ACHN (cell line): ENCODE measurements at places on chromosomes 3 and 15.

GRCh38 chr3:137764563-137765309 is 621 bp downstream of the SOX14 start:
- DNase-seq = no peak

DNA sequence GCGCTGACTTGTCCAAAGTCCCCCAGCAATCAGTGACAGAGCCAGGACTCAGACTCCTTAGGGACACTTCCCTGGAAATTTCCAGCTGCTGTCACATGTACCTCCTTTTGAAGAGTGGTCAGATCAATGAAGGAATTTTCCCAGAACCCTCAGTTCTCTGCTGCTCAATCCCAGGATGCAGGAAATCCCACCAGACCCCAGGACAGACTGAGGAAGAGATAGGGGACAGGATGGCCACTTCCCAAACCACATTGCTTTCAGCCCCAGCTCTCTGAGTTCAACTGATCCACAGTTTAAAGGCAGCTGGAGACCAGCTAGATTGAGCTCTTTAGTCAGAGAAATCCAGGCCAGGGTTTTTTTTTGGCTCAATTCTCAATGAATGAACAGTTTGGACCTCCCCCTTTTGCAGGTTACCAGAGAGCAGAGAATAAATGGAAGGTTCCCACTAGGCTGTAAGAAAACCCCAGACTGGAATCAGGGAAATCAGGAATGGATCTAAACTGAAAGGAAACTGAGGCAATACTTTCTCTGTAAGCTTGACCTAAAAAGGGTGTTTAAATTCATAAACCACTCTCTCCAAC is 1.5 kb downstream of the CYP1A1 start:
- DNase-seq = peak; percentile 68

- DNase-seq = no peak
Observed at GRCh38 chr15:97692301-97693015, 268.0 kb upstream of the ARRDC4 start.

- DNase-seq = no peak
Observed at GRCh38 chr3:154783521-154783931, 296.6 kb upstream of the MME start.

- no peak for DNase-seq
Observed at GRCh38 chr15:77582763-77583162, 49.9 kb downstream of the LINGO1 start.

DNA sequence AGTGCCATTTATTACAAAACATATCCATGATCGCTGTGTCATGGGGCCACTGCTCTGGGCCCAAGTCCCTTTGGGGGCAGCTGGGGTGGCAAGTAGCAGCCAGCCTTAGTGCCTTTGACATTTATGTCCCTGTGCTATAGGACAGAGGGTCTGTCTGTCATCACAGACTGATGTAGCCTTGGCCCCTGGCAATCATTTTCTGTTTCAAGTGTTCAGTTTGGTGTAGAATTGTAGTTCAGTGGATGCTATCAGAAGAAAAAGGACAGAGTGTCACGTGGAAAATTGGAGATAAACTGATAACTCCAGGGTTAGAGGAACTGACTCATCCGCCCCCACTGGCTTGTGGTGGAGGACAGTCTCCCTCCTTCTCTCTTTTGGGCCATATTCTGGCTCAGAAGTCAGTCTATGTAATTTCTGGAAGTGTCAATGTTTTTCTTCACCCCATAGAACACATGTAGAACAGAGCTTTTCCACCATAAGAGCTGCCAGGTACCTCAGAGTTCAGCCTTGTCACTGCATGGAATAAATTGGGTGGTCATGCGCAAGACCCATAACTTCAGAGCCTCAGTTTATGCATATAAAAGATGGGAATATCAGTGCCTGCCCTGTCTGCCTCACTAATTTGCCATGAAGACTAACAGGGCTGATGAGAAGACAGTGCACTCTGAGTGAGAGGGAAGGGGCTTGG is 4.5 kb upstream of the MRPS22 start:
- no peak for DNase-seq

GRCh38 chr15:67187351-67187854 is 67.1 kb downstream of the AAGAB start:
- no peak for DNase-seq

- no peak for DNase-seq
Observed at GRCh38 chr3:56975567-56975966, 84.9 kb upstream of the SPATA12 start.

GRCh38 chr3:186453531-186453930 is 90.6 kb downstream of the CRYGS start:
- no peak for DNase-seq

- DNase-seq = no peak
Observed at GRCh38 chr3:15844889-15845288, 47.1 kb upstream of the ANKRD28 start.

- no peak for DNase-seq
Observed at GRCh38 chr3:12267376-12268030, 21.4 kb upstream of the PPARG start.

DNA sequence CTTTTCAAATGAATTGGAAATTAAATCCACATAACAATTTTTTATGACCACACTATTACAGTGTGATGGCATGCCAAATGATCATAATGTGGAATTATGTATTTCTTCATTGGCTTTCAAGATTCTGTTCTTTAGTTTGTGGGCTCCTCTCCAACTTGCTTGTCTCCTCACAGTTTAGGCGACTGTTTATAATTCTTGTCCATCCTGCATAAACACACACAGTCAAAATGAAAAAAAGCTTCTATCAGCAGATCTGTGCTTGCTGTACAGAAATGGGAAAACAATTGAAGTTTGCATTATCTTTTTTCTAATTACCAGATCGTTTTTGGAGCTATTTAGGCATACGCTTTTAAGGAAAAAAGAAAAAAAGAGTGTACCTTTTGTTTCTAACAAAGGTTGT is 37.0 kb downstream of the OPA1 start:
- no peak for DNase-seq

GRCh38 chr15:71142780-71143179 is 27.5 kb downstream of the THSD4 start:
- DNase-seq = no peak

DNA sequence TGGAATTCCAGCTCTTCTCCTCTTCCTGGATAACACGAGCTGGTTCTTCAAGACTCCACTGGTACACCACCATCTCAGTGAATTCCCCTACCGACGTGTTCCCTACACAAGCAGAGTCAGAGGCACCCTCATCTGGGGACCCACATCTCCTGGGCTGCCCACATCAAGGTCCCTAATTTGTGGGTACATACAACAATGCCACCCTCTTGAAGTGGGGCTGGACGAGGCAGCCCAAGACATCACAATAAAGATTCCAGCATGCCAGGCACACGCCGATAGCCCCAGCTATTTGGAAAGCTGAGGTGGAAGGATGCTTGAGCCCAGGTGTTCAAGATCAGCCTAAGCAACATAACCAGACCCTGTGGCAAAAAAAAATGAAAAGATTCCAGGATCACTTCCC is 221.2 kb upstream of the LINGO1 start:
- no peak for DNase-seq

DNA sequence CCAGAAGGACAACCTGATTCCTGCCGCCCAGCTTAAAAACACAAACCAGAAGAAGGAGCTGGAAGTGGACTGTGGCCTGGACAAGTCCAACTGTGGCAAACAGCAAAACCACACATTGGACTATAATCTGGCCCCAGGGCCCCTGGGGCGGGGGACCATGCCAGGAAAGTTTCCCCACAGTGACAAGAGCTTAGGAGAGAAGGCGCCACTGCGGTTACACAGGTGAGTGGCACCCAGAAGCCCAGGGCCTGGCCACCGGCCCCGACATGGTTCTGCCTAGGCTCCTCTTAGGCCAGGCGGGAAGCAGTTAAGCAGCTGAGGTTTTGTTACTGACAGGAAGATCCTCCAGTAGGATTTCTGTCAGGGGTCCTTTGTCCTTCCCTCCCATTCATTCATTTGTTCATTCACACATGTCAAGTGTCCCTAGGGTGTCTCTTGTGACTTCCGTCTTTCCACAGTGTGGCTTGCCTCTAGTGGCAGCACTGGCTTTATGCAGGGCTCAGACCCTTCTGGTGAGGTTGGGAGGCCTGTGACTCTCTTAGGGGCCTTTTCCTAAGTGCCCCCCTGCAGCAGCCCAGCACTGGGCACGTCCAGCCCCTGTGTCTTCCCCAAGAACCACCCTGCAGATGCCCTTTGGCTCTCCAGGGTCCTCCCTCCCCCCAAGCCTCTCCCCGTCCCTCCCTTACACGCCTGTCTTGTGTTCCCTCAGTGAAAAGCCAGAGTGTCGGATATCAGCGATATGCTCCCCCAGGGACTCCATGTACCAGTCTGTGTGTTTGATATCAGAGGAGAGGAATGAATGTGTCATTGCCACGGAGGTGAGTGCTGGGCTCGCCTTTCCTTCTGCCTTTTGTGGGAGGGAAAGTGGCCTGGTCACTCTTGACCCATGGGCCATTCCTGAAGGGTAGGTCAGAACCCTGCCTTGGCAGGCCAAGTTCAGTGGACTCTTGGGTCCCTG is 7.8 kb downstream of the DLL4 start:
- no peak for DNase-seq

GRCh38 chr3:16838561-16838960 is 46.2 kb upstream of the PLCL2 start:
- DNase-seq = no peak

GRCh38 chr3:124117486-124117885 is 125.6 kb upstream of the ROPN1 start:
- no peak for DNase-seq

DNA sequence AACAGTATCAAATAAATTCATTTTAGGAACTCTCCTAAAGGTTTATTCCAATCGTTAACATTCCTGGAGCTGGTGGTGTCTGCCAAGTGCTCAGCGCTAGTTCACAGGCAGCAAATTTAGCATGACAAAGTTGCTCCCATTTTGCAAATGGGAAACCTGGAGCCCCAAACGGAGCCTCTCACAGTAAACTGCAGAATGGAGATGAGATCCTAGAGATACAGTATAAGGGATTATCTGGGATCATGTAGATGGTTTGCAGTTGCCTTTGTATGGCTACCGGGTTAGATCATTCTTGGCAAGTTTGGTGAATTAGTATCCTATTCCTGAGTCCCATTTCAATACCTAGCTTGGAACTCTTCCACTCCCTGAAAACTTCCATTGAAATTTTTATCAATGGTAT is 173.7 kb downstream of the CDIN1 start:
- DNase-seq = no peak

DNA sequence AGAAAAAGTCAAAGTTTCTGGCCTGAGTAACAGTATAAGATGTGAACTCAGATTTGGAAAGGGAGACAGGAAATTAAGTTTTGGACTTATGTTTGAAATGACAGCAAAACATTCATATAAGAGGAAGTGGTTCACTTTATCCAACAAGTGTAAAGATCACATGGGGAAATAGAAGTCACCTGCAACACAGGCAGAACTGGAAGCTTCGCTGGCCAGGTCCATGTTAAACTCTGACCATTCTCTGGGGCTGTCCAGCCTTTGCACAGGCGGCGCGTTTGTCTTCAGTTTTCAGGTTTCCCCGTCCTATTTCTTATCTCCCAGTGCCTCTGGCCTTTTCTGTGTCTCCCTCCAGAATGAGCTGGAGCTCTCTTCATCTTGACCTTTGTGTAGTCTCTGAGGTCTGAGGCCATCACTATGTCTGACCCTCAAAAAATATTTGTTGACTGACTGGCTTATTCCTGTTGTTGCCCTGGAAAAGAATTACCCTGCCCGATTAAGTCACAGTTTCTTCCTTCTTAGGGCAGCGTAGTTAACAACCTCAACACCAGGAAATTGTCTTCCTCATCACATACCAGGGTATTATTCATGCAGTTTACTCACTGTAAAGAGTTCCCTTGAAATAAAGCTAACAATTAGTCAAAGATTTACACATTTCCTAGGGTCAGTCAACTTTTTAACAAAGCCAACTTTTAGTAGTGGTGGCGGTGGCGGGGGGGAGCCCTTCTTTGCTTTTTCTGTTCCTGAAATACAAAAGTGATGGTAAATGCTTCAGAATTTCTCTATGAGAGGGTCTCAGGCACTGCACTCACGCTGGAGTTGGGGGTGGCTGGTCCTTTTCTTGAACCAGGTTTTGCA is 959 bp upstream of the RASA2 start:
- DNase-seq = peak; percentile 71

DNA sequence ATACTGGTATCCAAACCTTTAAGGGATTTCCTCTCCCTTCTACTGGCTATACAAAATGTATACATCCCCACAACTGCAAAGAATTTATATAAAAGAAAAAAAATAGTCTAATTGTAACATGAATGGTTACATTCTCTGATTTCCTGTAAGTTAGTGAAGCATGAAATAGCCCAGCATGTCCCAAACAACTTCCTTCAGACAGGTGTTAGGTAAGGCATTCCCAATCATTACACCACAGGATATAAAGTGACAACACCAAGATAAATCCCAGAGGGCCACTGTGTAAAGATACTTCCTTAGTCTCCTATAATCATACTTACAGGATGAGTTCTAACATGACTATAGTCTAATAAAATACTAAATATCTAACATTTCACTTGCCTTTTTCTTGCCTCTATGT is 7.6 kb downstream of the CMTM6 start:
- DNase-seq = no peak

DNA sequence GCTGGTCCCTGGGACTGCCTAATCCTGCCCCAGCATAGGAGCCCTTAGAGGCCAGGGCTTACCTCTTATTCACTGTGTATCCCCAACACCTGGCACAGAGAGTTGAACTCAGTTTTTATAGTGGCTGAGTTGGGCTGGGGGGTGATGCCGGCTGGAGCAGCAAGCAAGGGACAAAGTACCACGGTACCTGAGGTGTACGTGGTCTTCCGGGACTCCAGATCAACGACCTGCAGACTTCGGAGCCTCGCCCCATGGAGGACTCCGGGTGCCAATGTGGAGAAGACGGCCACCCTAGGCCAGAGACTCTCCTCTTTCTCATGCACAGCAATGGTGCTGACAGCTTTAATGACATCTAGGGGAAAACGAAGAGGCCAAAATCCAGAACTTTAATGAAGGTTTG is 8.1 kb downstream of the WDR73 start:
- DNase-seq = no peak

GRCh38 chr15:56653107-56653506 is 80.2 kb downstream of the ZNF280D start:
- no peak for DNase-seq

DNA sequence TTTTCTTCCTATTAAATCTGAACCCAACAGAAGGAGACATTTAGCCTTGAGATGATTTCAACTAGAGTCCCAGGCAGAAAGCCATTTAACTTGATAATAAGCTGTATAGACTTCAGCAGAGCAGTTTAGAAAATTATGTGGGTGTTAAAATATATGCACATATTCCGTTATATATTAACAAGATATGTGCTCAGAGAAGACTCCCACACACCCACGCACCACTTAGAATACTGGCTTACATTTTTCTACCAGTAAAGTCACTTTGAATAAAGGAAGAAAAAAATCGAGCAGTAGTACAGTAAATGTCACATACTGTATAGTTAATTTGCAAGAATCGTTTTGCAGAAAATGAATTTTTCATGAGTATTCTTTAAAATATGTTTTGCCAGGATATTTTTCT is 599.3 kb downstream of the FGF12 start:
- no peak for DNase-seq
